Renal cortical epithelial cell (primary cell): ENCODE measurements at places on chromosomes 11 and 22. TPM values are rescaled to one million over a fixed set of nuclear protein-coding genes. Genes with fewer than 3 reads are reported as not detected.

Gene IL17REL
- not detected in 2 replicates for total RNA-seq

Gene MMP13
- not detected in 2 replicates for total RNA-seq

Gene DNAL4
- total RNA-seq = 18.2 and 33.5 TPM in 2 replicates

Gene SLC17A6
- total RNA-seq = not detected in 2 replicates

Gene CSF2RB
- total RNA-seq = under 0.01 TPM in 1 of 2 replicates, not detected in the other

Gene PGM2L1
- 29.2 and 32.6 TPM in 2 replicates for total RNA-seq

Gene CDPF1
- 9.0 and 10.4 TPM in 2 replicates for total RNA-seq

Gene GLB1L3
- not detected in 2 replicates for total RNA-seq

Gene CCDC87
- total RNA-seq = 0.35 and 0.80 TPM in 2 replicates

Gene MIAT
- total RNA-seq = 0.35 and 0.50 TPM in 2 replicates

Gene EFCAB6
- total RNA-seq = 0.69 and 8.4 TPM in 2 replicates

Gene YDJC
- 27.4 and 51.6 TPM in 2 replicates for total RNA-seq

Gene SCGB1D2
- not detected in 2 replicates for total RNA-seq

DNA sequence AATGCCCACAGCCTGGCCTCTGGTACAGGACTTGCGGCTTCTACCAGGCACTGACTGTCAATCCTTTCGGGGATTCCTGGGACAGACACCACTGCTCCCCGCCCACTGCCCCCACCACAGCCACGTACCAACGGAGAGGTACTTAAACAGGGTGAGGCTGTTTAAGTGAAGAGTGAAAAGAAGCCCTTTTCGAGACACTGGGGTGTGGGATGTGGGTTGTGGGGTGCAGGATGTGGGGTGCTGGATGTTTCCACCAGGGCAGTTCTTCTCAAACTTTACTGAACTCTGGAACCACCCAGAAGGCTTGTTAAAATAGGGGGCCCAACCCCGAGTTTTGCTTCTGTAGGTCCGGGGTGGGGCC is 34.2 kb upstream of the PRR5 start:
- DNase-seq = no peak

DNA sequence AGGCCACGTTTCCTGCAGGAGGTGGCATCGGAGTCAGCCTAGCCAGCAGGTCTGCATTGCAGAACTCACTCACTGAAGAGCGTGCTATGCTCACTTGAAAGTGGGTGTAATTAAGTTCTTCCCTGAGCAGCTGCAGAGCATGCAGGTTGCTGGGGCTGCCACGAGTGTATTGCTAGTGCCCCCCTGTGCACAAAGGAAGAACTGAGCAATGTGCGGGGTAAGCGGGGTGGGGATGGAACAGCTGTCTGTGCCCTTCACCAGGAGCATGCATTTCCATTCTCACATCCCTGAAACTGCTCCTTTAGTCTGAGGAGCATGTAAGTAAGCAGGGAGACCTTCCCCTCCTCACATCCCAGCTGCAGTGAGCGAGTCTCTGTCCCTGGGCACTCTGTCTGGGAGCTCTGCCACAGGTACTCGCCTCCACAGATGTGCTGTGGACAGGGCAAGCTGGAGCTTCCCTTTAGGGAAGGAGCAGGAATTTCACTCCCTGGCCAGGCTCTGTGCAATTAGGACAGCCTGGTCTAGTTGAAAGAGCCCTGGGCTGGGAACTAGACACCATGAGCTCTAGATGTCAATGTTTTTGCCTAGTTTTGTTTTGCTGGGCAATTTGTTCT is 1031.8 kb downstream of the NTM start:
- no peak for DNase-seq

GRCh38 chr22:20080445-20080775 is 369 bp downstream of the DGCR8 start:
- no peak for DNase-seq

DNA sequence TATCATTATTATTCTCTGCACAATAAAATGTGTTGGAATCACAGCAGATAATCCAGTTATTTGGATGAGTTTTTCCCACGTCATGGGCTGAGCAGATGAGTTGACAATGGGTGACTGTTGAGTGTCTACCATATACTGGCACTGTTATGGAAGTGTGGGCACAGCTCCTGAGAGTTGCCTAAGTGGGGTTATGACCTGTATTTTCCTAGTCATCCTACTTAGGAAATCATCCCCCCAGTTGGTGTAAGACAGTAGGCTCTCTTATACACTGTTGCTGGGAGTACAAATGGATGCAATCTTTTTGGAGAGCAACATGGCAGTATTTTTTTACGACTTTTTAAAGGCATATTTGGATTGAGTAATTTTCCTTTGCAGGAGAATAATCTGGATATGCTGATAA is 66.4 kb downstream of the TRAF6 start:
- DNase-seq = no peak

GRCh38 chr11:57356268-57356667 is 18.1 kb downstream of the P2RX3 start:
- DNase-seq = no peak

DNA sequence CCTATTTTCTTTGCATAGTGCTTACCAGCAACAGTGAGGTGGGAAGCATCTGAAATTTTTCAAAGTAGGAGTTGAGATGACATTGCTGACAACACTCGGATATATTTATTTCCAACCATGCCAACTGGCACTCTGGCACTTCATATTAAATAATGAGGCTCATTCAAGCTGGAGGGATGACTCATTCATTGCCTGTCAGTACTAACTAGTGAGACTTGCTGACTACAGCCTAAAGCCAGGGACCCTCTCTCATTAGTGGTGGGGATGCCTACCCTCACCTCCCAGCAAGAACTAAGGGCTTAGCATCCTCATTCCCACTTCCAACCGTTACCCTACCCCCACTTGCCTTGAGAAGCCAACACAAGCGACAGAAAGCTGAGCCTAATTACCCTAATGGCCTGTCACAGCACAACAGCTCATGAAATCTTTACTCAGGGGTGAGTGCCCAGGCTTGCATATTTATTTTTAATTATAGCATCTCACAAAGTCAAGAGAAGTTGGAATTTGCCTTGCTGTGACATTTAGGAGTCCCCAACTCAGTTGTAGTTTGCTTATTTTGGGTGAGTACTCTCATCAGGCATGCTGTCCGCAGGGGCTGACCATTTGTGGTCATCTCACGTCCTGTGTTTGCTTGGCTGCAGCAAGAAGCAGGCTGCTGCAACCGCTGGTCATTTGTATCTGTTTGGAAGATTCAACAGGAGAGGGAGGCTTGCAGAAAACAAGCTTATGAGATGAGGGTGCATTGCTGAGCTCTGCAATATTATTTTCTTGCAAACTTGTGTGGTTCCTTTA is 181.6 kb upstream of the POU2AF2 start:
- peak; percentile 40 for DNase-seq

DNA sequence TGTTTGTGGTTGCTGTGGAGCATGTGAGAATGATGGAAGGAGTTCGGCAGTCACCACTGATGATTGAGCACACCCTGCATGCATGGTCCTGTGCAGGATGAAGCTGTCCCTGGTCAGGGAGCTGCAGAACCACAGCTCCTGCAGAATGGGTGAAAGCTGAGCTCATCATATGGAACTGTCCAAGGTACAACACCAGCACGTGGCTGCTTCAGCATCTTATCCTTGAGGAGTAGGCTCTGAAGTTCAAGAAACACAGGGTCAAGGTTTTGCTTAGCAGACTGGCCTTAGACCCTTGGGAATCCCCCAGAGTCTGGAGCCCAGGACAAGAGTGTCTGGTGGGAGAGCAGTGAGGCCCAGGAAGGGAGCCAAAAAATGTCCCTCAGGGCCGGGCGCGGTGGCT is 182.4 kb upstream of the LARGE1 start:
- DNase-seq = no peak

GRCh38 chr11:5973530-5973929 is 5.2 kb upstream of the OR56A5 start:
- DNase-seq = no peak

GRCh38 chr11:56624661-56625110 is 10.0 kb upstream of the OR5M1 start:
- peak; percentile 69 for DNase-seq

GRCh38 chr11:62556108-62556874 is 9.7 kb upstream of the AHNAK start:
- DNase-seq = peak; percentile 95

GRCh38 chr11:105986554-105986953 is 35.5 kb downstream of the MSANTD4 start:
- DNase-seq = peak; percentile 84

DNA sequence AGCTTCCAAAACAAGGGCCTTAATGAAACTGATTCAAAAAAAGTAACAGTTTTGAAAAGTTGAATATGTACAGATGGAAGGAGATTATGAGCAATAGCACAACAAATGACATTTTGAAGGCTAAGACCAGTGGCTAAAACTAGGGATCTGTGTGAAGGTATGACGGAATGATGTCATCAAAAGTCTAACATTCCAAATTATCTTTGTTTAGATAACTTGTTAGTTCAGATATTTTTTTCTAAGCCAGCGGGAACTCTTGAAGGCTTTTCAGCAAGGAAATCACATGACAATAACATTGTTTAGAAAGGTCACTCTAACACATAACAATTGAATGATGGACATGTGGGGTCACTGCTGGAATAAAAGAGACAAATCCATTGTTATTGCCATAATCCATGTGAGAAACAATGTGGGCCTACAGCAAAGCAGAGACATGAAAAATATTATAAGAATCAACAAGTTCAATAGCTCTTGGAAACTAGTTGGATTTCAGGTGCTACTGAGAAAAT is 260.5 kb downstream of the CASP12 start:
- no peak for DNase-seq

GRCh38 chr22:46175631-46176030 is 25.3 kb downstream of the PPARA start:
- DNase-seq = no peak

DNA sequence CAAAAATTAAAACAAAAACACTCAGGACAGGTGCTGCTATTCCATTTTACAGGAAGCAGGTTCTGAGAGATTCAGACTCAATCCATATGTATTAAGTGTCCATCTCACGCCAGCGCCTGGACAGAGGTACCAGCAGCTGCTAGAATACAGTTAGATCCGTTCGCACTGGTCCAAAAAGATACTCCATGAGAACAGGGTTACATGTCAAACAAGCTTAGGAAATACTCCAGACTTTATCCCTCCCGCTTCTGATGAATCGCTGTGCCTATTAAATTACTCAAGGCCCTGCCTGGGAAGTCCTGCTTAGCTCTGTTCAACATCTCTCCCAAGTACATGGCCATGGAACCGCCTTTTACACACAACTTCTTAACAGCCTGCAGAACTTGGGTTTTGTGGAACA is 50.2 kb upstream of the SLC35C1 start:
- DNase-seq = no peak

DNA sequence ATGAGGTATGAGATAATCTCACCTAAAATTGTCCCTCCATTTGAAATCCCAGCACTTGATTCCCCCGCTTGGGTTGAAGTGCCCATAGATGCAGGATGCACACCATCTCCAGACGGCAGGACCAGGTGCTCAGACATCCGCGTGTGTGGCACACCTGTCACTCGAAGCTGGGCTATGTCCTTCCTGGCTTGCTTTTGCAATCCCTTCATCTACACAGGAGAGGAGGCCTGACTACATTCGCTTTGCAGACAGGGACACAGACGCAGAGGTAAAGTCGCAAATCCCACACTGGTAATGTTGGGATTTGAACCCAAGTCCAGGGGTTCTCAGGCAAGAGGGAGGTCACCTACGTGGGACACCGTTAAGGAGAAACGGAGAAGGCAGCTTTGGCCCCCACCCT is 7.2 kb upstream of the CYTH4 start:
- no peak for DNase-seq

- no peak for DNase-seq
Measured at GRCh38 chr11:131940126-131940525, 569.7 kb downstream of the NTM start.

DNA sequence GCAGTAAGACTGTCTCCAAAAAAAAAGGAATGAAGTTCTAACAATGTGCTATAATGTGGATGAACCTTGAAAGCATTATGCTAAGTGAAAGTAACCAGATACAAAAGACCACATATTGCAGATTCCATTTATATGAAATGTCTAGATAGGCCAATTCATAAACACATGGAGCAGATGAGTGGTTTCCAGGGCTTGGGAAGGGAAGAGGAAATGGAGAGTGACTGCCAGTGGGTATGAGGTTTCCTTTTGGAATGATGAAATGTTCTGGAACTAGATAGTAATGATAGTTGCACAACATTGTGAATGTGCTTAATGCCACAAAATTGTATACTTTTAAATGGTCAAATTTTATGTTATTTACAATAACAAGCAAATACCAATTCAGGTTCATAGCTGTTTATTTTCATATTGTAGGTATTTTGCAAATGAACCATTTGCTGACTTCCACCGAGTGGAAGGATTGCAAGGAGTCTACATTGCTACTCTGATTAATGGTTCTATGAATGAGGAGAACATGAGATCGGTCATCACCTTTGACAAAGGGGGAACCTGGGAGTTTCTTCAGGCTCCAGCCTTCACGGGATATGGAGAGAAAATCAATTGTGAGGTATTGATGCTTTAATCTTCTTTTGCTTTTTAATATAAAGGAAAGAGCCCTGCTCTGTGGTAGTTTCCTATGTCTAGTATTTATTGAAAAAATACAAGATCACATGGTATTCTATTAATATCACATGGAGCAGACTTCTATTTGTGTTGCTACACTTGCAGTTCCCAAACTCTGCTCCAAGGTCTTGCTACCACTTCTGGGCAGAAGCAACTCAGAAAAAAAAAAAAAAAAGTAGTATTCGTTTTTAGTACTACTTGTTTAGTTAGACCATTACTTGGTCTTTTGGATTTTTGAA is 67.7 kb upstream of the SORL1-AS1 start:
- DNase-seq = peak; percentile 33

GRCh38 chr22:25100948-25101347 is 98.7 kb upstream of the CRYBB3 start:
- DNase-seq = no peak

DNA sequence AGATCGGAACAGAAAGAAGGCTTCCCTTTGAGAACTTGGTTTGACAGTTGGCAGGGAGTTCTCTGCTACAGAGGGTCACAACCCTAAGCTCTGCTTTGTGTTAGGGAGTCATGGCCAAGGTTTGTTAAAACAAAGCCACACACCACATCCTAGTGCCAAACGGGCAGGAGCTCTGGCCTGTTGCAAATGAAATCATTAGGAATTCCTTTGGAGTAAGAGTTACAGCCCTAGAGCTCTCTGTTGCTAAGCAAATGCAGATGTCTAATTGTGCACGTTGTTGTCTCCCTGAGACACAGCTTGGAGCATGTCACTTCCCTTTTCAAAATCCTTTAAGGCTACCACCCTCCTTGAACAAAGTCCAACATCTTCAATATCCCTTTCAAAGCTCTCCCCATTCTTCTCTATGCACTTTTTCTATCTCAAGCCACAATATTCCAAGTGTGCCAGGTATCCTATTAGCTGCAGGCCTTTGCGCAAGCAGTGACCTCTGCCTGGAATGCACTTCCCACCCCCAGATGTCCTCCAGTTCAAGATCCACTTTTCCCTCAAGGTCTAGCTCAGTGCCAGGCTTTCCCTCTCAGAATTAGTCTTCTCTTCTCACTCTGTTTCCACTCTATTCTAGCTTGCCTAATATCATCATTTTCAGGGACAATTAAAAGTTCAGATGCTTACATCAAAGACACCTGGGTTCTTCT is 253.7 kb upstream of the POU2AF2 start:
- DNase-seq = peak; percentile 63

DNA sequence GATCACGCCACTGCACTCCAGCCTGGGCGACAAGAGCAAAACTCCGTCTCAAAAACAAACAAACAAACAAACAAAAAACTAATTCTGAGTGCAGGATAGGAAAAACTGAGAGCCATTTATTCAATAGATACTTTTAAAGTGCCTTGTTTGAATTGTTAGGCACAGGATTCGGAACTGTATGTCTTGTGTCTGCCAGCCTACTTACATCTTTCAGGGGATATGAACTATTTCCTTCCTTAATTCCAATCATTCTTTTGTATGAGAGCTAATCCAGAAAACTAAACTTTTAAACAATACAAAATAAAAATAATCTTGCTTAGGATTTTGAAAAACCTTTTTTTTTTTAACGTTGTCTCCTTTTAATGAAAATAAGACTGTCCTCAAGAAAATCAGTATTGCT is 12.6 kb downstream of the UVRAG start:
- DNase-seq = no peak

GRCh38 chr11:33134276-33134675 is 27.0 kb downstream of the CSTF3 start:
- no peak for DNase-seq
